Stimulated activated CD4-positive, alpha-beta T cell treated with anti-CD3 and anti-CD28 coated beads, TNF-alpha, amount 100 ng/mL, for 1 hour (primary cell): ENCODE measurements at places on chromosomes 7 and 10.

- no peak for DNase-seq
Measured at GRCh38 chr10:102274062-102274461, 28.7 kb downstream of the GBF1 start.

GRCh38 chr10:48456808-48457761 lies 147.8 kb downstream of the ARHGAP22 start:
- no peak for DNase-seq

- DNase-seq = no peak
Measured at GRCh38 chr7:20299145-20299544, 31.6 kb upstream of the ITGB8 start.

DNA sequence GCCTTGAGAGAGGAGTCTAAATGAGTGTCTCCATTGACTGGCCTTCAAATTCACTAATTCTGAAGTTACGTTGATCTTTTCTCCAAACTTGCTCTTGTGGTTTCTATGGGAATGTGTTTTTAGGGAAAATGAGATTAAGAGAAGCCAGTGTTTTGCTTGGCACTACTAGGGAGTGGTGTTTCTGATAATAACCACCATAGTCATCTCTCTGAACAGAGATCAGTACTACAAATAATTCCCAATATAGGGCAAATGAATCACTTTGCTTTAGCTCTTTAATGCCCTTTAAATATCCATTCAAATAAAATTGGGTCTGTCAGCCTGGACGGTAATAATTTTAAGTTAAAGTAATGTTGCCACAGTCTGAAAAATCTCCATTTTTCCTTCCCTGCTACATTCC lies 90.8 kb downstream of the NRF1 start:
- DNase-seq = no peak

- DNase-seq = no peak
Measured at GRCh38 chr10:47289921-47290320, 10.1 kb upstream of the GDF10 start.

DNA sequence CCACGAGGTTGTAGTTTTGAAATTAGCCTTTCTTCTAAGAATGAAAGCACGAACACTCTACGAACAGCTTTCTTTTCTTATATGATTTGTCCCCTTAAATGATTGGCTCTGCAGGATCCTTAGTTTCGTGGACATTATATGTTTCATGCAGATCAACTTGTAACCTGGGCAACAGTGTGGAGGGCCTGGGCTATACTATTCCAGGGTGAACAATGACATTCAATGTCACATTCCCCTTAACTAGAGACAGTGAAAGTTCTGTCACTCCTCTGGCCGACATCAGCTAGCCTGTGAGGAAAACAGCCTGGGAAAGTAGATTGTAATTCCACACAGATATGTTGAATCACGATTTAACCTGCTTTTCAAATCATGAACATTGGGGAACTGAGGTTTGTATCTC lies 23.4 kb downstream of the TAS2R16 start:
- DNase-seq = no peak

GRCh38 chr7:143850682-143851081 lies 51.3 kb downstream of the TCAF1 start:
- no peak for DNase-seq

- DNase-seq = no peak
Measured at GRCh38 chr10:132538790-132539421, 1.3 kb downstream of the INPP5A start.

GRCh38 chr7:150595361-150595760 lies 28.2 kb downstream of the GIMAP4 start:
- no peak for DNase-seq

GRCh38 chr7:65907501-65908198 lies 34.8 kb downstream of the VKORC1L1 start:
- no peak for DNase-seq

- no peak for DNase-seq
Measured at GRCh38 chr10:92091965-92092364, 168.4 kb downstream of the BTAF1 start.

- DNase-seq = no peak
Measured at GRCh38 chr7:37419496-37419895, 29.2 kb downstream of the ELMO1 start.

DNA sequence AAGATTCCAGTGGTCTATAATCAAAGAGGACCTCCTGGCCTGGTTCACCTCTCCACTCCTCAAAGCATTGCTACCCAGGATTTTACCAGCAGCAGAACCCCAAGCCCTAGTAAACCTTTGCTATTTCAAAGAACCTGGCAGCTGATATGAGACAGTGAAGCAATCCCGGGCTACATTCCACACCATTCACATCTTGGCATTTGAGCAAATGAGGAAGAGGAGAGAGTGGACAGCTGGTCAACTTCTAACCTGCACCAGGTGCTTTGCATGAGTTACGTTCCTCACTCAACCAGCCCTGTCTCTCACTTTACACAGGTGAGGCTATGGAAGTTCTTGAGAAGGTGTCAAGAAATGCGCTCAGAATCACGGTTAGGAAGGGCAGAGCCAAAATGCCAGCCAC lies 1.1 kb downstream of the CCDC3 start:
- DNase-seq = no peak

GRCh38 chr10:29131952-29132547 lies 156.8 kb upstream of the LYZL1 start:
- DNase-seq = no peak

- no peak for DNase-seq
Measured at GRCh38 chr7:129341816-129342806, 92.1 kb upstream of the STRIP2 start.

GRCh38 chr10:77859865-77860282 lies 66.7 kb downstream of the DLG5 start:
- DNase-seq = no peak

- DNase-seq = no peak
Measured at GRCh38 chr7:74672343-74672915, 14.9 kb downstream of the GTF2I start.

DNA sequence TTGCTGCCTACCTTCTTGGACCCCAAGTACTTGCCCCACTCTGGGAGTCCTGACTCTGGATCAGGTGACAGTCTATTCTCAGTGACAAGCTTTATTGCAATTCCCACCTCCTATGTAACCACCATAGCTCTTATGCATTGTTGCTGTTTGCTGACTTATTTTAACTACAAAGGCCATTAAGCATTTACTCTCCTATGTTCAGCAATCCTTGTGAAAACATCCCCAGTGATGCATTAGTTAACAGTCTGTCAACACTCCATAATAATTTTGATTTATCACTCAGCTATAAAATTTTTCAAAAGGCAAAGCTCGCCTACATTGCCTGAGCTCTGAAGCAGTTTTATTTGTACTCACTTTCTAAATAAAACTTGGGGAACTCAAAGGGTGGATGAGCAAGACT lies 871.8 kb upstream of the SORCS1 start:
- DNase-seq = no peak

DNA sequence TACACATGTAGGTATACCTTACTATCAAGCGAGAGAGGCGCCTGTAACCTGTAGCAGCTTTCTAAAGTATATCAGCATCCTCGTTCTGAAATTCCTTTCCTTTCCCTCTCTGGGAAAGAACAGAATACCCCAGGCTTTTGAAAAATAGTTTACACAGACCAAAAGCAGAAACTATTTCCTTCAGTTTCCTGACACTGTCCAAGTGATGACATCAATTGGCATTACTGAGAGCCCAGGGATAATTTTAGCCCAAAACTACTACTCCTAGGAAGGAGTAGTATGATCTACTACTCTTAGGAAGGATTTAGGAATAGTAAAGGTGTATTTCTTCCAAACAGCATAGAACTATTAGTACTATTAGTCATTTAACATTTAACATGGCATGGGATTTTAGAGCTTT lies 6.0 kb downstream of the GNG11 start:
- DNase-seq = no peak
